ENCODE measurements at places on chromosomes 6 and 20. TPM values are rescaled to one million over a fixed set of nuclear protein-coding genes. Genes with fewer than 3 reads are reported as not detected.
A peak's percentile ranks its signal among the peaks of the same experiment; 100 is the strongest.

DNA sequence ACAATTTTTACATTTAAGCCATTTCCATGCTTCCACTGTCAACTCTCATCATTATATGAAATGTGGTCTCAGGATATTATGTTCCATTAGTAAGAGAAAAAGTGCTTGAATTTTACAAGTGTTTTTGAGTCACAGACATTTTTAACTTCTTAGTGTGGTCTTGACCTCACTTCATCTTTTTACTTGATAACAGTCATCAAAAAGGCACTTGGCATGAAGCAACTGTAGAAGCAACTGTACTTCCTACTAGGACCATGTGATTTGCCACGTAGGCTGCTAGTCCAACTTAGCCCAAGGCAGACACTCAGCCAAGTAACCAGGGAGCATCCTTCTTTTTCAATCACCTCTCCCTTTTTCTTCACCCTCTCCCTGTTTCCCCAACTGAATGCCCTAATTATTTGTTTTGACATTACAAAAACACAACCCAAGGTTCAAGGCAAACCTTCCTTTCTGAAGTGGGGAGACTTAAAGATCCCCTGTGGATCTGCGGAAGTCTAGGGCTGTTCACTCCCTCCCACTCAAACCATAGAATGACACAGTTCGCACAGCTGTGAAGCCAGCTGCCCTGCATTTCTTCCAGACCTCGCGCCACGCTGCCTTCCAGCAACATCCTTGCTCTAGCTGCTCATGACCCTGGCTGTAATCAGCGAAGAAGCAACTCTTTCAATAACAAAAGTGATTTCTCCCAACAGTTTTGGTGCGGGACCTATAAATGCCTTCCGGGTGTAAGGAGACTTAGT lies 45.0 kb downstream of the PHACTR1 start:
- DNase-seq = no peak

DNA sequence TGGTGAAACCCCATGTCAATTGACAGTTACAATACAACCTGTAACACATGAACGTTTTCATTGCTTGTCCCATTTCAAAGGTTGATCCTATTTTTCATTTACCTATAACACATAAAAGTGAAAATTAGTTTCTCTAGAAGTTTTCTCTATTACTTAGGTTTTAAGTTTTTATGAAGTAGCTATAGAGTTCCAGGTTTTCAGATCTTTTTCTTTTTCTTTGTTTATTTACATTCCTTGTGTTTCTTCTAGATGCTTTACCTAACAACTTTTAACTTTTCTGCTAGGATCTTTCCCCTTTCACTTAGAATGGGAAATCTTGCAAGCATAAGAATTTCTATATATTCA lies 232.6 kb downstream of the PLCB1 start:
- no peak for DNase-seq

- DNase-seq = no peak
Measured at GRCh38 chr6:144921206-144921975, 636.3 kb downstream of the UTRN start.

DNA sequence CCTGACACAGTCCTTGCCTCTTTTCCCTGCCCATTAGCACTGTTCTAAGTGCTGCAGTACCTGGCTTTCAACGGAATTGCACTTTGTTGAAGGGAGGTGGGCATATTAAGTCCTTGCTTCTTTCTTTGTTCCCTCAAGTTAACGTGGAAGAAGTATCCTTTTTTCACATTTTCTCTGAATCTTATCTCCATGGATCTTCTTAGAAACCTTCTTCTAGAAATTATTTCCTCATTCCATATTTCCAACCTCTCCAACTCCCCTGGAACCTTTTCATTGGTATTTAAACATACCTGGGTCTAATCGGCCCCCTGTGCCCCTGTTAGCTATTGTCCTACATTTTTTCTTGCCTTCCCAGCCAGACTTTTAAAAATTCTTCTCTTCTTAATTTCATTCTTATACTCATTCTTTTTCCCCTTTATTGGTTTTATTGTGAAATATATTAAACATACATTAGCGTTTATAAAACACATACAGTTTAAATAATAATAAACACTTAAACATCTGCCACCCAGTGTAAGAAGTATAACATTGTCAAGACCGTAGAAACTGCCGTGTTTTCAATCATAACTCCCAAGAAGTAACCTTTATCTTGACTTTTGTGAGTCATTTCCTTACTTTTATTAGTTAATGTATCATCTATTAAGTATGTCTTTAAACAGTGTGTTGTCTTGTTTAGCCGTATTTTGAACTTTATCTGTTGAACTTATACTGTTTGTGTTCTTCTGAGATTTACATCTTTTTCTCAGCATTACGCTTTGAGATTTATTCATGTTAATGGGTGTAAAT lies 118.2 kb downstream of the CDKAL1 start:
- no peak for DNase-seq

DNA sequence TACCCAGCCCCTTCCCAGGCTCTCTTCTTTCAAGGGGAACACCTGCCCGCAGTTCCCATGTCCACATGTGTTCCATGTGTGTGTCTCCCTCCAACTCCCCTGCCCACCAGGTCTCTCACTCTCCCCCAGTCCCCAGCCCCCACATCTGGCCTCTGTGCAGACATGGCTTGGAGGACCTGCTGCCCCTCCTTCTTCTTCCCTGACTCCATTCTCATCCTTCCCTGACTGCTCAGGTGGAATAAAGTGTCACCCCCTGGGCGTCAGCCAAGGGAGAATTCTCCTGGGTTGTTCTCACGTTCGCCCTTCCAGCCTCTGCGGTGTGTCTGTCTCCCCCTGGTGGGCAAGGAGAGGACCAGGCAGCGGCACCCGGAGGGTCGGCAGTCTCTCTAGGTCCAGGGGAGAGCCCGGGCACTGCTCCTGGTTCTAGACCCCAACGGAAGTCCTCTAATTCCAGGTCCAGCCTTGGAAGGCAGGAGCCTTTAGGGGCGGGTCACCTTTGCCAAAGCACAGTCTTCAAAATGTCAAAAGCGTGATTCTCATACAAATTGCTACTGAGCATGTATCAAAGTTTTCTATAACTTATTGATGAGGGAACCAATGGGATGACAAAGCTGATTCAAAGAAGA lies 50.5 kb downstream of the EBF4 start:
- peak; percentile 65 for DNase-seq

- peak; percentile 29 for DNase-seq
Measured at GRCh38 chr20:53623454-53624211, 30.0 kb upstream of the ZNF217 start.

GRCh38 chr6:113631666-113632065 lies 225.5 kb upstream of the MARCKS start:
- no peak for DNase-seq

- no peak for DNase-seq
Measured at GRCh38 chr6:125866433-125866832, 75.7 kb downstream of the NCOA7 start.

DNA sequence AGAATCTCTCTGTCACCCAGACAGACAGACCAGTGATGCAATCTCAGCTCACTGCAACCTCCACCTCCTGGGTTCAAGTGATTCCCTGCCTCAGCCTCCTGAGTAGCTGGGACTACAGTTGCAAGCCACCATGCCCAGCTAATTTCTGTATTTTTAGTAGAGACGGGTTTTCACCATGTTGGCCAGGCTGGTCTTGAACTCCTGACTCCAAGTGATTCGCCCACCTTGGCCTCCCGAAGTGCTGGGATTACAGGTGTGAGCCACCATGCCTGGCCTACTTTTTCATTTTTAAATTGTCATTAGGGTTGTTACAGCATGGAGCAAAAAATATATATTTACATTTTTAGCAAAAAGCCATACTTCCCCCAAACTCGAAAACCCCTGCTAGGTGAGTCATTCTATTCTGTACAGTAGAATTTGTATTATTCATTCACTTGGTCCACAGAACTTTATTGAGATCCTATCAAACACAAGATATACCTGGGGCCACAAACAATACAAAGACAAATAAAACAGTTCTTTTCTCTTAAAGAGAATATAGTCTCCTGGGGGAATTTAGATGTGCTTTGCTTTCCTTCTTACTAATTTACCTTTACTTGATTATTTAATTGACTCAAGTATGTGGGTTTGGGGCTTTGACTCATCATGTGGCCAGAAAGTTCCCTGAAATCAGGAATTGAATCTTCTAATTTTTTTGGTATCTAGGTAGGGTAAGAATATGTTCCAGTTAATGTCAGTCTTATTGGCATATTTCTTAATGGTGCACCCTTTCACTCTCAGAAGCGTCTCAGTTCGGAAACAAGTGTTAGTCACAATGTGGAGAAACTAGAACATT lies 16.6 kb upstream of the CCND3 start:
- no peak for DNase-seq

DNA sequence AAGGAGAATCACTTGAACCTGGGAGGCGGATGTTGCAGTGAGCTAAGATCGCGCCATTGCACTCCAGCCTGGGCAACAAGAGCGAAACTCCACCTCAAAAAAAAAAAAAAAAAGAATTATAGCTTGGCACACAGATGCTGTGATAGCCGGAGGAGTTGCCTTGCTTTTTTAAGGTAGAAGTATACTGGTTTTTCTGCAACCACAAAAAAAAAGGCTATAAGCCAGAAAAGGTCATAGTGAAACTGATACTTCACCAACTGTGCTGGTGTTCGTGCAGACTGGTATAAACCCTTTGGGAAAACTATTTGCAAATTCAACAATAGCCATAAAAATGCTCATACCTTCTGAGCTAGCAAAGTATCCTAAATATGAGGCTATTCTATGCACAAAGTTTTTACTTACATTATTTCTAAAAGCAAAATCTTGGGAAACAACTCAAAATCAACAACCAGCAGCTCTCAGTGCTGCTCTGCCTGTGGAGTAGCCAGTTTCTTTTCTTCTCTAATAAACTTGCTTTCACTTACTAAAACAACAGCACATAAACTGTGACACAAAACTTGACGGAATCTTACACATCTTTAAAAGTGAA lies 44.0 kb downstream of the B4GALT5 start:
- DNase-seq = peak; percentile 13

DNA sequence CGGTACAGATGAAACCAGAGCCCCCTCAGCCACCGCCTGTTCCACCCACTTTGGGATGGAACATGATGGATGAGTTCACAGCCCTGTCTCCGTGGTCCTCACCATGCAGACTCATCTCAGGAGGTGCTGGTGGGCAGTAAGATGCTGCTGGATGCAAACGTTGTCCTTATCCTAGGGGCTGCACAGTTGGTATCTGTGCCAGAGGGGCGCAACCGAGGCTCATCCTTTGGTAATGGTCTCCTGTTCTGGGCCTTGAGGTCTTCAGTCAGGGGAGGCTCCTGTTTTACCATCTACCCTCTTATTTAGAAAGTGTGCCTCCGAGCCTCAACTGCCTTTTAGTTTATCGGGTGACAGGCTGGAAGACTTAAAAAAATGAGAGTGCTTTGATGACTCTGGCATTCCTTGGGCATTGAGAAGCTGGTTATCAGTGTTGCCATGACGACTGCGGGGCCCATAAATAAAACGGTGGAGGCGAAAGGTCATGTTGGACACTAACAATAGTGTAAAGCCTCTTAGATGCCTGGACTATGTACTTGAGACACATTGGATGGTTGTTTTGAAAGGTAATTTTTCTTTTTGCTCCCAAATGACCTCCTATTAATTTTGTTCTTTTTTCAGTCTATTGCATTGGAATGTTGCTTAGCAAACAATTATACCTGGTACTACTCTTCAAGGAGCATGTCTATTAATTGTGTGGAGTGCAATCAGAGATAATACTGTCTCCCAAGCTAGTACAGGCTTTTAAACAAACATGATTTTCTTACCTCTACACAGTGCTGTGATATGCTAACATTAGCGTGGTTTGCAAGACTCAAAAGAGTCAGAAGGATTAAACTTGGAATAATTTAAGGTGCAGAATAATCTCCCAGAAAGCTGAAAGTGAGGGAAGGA lies 74.2 kb upstream of the DSP start:
- no peak for DNase-seq

DNA sequence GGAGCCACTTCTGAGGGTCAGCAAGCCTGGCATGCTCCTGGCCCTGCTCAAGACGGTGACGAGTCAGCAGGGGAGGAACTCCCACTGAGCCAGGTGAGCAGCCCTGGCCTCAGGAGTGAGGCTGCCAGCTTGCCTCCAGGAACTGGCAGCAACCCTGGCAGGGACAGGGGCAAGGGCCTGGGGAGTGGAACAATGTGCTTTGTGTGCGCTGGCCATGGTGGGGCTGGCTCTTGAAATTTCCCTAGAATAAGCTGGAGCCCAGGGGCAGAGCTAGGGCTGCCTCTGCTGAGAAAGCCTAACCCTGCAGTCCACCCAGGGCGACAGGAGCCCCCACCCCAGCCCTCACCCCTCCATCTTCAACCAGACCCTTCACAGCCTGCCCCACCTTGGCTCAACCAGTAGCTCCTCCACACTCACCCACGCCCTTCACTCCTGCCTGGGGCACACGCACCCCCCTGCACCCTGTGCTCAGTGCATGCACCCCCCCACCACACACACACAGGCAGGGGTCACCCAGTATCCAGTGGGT lies 88.0 kb downstream of the MRPL14 start:
- no peak for DNase-seq

DNA sequence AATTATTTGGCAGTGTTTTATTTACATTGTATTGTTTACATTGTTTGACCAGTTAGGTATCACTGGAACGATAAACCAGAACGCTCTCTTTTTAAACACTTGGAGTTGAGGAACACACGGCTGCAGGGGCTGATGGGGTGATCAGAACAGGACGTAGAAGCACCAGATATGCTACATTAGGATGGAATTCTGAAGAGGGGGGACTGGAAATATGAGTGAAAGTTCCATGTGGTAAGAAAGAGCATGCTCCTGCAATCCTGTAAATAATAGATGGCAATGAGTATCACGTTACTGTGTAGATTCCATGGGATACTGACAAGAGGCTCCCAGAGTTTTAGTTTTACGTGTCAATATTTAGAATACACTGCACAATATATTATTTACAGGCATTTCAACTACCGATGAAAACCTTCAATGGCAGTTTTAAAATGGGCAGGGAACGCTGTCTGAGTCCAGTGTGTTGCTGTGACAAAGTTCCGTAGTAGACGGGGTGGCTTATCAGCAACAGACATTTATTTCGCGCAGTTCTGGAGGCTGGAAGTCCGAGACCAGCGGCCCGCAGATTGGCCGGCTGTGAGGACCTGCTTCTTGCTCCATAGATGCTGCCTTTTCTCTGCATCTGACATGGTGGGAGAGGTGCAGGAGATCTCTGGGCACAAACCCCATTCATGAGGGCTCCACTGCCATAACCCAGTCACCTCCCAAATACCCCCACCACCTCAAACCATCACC lies 43.1 kb downstream of the SYNJ2 start:
- DNase-seq = no peak

DNA sequence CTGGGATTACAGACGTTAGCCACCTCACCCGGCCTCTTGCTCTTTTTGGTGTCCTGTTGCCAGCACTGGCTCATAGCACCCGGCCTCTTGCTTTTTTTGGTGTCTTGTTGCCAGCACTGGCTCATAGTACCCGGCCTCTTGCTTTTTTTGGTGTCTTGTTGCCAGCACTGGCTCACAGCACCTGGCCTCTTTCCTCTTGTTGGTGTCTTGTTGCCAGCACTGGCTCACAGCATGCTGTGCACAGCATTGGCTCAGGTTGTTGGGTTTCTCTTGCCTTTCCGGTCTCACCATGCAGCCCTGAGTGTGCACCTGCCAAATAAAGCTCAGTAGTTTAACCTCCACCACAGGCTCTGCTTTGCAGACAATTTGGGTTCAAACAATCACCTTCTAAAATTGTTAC lies 208.2 kb downstream of the THBS2 start:
- no peak for DNase-seq

Gene SLCO4A1
- 49.8 TPM for total RNA-seq

Gene CEP85L
- 51.4 TPM for total RNA-seq

Gene ARHGAP18
- 3.8 TPM for total RNA-seq

Gene DEFB124
- not detected for total RNA-seq

Gene WASF1
- total RNA-seq = 2.3 TPM

Gene ADAM33
- not detected for total RNA-seq

Gene OPN5
- total RNA-seq = not detected

Gene SLC17A3
- 0.66 TPM for total RNA-seq

Gene OPRL1
- total RNA-seq = 0.16 TPM

Gene VSX1
- total RNA-seq = not detected

Gene FAM83C
- total RNA-seq = not detected
